Fibroblast of pulmonary artery (primary cell): ENCODE measurements at places on chromosomes 4 and X.

DNA sequence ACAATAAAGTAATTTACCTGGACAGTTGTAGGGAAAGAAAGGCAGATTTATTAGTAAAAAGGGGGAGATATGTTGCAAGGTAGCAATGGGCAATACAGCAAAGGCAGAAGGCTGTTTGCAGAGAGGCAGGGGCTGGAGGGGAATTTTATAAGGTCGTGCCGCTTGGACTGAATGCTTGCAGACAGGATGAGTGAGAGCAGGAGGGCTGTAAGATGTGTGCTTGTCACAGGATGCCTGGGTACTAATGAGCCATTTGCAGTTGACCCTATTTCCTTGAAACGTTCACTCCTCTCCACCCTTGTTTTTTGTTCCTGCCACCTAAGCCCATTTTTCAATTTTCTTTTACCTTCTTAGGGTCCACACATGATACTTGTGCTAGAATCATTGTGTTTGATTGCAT is 214.7 kb downstream of the TRAM1L1 start:
- DNase-seq: no peak

- DNase-seq: no peak
Measured at GRCh38 chrX:53049127-53049517, 533 bp downstream of the GPR173 start.

DNA sequence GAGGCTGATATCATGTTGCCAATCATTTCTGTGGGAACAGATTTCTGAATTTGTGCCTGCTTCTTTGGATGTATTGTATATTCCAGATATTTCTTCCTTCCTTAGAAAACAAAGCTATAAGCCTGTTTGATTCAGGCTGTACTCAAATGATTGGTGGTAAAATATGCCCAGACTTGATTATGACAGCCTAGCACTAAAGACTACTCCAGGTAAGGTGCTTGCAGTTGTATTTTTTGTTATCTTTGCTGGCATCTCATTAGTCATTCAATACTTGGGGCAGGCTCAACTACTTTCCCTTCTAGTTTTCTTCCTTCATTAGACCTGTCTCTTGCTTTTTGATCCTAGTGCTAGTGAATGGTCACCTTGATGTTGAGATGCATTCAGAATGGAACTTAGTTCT is 90.6 kb downstream of the ZNF518B start:
- DNase-seq: no peak

DNA sequence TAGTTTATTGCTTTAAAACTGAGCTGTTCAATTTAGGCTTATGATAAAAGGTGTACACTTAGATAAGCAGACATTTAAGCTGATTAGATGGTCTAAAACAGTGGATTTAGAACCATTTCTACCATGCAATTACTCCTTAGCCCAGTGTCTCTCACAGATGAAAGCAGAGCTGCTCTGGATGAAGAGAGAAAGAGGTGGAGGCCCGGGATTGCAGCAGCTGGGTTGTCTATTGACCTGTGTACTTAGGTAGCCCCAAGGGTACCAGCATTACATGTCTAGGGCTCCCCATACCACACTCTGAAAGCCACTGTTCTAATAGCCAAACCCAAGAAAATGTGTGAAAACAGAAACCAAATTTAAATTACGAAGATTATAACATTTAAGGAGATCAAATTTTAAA is 86.0 kb upstream of the GIMD1 start:
- DNase-seq: no peak

DNA sequence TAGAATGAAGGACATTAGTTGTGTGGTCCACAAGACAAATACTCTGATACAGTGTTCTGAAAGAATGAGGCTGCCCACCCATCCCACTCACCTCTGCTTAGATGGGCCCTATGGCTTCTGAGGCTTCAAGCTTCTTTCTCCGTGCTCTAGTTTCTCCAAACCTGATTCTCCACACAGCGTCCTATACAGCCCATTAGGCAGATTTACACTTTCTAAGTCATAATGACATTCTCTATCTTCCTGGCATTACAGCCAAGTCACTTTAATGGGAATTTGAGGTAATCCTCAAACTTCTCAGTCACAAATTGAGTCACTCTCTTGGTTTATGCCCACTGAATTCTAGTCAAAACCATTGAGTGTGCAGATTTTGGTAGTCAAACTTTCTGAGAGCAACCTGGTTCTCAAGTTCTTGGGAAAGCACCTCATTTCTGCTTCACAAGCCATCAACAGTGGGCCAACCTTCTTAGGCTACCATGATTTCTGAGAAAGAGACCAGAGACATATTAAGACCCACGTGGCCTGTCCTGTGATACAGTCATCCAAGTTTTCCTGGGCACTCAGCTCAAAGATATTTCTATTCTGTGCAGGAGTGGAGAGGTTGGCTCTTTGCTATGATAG is 6.2 kb upstream of the SETD7 start:
- DNase-seq: no peak

DNA sequence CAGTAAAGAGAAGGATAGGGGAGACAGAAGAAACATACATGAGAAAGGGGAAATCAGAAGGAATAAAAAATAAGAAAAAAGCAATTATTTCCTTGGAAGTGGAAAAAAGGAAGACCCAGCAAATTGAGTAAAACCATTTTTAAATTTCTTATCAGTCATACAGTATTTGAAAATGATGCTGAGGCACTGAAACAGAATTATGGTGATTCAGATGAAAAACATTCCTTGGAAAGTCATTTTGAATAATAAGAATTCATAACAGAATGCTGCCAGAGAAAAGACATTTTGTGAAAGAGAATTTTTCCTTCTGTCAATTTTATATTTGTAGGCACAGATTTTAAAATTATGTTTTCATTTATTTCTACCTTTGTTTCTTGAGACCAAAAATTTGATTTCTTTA is 895.5 kb upstream of the EPHA5 start:
- peak; percentile 50 for DNase-seq

DNA sequence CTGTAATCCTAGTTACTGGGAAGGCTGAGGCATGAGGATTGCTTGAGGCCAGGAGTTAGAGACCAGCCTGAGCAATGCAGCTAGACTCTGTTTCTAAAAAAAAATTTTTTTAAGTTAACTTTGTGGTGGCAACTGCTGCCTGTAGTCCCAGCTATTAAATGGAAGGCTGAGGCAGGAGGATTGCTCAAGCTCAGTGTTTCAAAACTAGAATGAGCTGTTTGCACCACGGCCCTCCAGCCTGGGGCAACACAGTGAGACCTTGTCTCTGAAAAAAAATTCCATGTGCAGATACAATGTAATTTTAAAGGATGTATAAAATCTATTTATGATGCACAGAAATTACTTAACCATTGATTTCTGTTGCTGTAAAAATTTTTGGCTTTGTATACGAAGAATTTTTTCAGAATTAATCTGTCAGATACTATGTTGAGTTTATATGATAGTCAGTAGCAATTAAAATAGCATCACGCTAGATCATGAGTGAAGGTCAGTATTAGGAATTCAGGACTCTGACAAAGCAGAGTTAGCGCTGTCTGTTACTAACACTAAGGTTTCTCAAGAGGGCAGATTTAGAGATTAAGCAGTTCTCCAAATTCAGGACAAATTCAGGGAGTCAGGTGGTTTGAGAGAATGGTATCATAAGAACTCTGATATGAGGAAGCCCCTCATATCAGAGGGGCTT is 8.3 kb upstream of the AGA start:
- DNase-seq: peak; percentile 21

DNA sequence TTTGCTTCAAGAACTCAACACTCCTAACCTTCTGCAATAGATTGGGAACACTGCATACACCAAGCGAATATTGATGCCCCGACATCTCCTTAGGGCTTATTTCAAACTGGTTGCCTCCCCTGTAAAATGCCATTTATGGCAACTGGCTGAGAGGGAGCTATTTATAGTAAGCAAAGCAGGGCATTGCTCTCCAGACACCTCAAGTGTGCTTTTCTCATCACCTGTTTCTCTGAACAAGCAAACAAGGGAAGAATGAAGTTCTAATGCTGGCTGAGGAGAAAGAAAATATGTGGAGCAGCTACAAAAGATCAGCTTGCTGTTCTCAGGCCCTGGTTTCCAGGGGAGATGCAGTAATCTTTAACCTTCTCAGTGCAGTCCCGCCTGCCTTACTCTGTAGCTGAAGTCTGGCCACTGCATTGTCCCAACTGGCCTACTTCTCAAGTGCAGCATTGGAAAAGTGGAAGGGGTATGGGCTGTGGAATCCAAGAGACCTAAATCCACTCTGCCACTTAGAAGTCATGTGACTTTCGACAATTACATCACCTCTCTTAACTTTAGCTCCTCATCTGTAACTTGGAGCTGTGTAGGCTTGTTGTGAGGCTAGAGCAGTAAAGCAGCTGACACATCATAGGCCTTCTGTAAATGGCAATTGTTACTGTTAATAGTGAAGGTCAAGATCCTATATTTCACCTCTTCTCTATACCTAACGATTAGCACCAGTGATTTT is 47.9 kb upstream of the FGF13 start:
- DNase-seq: no peak

- no peak for DNase-seq
Measured at GRCh38 chr4:185213877-185214276, 4.5 kb downstream of the SNX25 start.

- DNase-seq: no peak
Measured at GRCh38 chrX:29834764-29835163, 380.6 kb upstream of the MAGEB2 start.

- no peak for DNase-seq
Measured at GRCh38 chr4:83240379-83240875, 44.2 kb downstream of the COQ2 start.

GRCh38 chrX:136353526-136354093 is 52.8 kb downstream of the ADGRG4 start:
- peak; percentile 0 for DNase-seq

GRCh38 chr4:73311428-73311827 is 52.8 kb upstream of the ANKRD17 start:
- peak; percentile 61 for DNase-seq

DNA sequence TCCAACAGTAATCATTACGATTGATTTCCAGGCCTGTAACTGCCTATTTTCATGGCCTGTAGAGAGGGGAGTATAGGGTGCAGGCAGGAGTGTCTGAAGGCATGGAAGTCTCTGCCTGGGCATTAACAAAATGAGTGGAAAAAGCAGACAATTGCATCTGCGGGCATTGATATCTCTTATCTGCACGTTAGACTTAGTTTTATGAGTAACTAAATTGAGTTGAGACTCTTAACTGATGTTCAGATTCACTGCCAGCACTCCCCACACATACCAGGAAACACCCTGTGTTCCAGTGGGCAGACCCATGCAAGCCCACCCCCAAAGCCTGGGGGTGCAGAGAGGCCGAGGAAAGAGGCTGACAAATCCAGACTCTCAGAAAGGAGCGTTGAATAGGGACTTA is 33.3 kb downstream of the F11 start:
- no peak for DNase-seq

GRCh38 chrX:21528076-21528475 is 130.1 kb downstream of the KLHL34 start:
- peak; percentile 18 for DNase-seq

- no peak for DNase-seq
Measured at GRCh38 chr4:25790024-25790423, 72.8 kb downstream of the SEL1L3 start.

GRCh38 chr4:173111031-173111430 is 57.6 kb upstream of the GALNT7 start:
- DNase-seq: no peak

DNA sequence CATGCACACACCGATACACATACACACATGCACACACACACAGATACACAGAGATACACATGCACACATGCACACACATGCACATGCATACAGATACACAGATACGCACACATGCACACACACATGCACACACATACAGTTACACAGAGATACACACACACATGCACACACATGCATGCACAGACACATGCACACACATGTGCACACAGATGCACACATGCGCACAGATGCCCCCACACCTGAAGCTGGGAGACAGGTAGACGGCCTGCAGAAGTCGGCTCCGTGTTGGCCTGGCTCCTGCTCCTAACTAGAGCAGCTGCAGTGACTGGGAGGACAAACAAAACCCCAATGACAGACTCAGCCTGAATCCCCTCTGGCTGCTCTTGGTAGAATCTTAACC is 46.8 kb downstream of the PSAPL1 start:
- DNase-seq: no peak

GRCh38 chr4:40927074-40927473 is 177.3 kb downstream of the NSUN7 start:
- no peak for DNase-seq

- DNase-seq: no peak
Measured at GRCh38 chr4:176005766-176006165, 59.9 kb upstream of the WDR17 start.

DNA sequence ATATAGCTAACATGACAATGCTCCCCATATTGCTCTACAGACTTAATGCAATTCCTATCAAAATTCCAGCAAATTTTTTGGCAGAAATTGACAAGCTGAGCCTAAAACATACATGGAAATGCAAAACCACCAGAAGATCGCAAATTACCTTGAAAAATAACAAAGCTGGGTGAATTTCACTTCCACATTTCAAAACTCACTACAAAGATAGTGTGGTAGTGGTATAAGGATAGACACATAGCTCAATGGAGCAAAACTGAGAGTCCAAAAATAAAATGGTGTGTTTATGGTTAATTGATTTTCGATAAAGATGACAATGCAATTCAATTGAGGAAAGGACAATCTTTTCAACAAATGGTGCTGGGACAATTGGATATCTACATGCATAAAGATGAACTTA is 65.8 kb downstream of the SLC9A7 start:
- DNase-seq: no peak

DNA sequence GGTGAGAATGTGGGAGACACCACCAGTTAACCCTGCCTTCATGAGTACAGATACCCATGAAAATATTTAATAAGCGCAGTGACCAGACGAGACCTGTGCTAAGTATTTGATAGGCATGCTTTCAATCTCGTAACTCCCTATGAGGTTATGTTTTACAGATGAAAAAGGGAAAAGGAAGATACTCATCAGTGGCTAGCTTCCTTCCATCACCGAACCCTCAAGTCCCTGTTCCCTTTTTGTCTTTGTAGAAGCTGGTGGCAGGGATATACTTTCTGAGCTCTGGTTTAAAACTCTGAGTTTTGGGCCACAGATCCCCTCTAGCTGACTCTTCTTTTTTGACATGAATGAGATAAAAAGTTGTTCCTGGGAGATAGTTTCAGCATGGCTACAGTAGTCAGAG is 26.3 kb downstream of the AFF1 start:
- DNase-seq: no peak

- DNase-seq: no peak
Measured at GRCh38 chr4:10959586-10959985, 275.0 kb upstream of the CLNK start.

DNA sequence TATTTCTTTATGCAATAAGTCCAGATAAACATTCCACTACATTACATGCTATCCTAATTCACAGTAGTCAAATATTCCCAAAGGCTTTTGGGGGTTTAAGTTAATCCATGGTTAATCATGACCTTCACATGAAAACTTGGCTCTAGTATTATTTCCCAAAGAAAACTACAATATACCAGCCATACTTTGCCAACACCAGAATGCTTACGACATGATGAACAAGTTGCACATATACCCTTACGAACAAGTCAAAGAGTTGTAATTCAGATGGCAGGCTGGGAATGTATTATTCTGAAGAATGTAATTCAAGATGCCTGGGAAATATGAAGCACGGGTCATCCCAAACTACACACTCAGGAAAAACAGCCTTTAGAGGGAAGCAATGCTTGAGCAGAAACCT is 499.6 kb downstream of the PPARGC1A start:
- DNase-seq: no peak

GRCh38 chrX:111101580-111101979 is 5.6 kb downstream of the PAK3 start:
- no peak for DNase-seq

GRCh38 chr4:154120690-154121345 is 331.9 kb upstream of the SFRP2 start:
- DNase-seq: no peak
